ENCODE measurements at places on chromosomes 5 and 9.

DNA sequence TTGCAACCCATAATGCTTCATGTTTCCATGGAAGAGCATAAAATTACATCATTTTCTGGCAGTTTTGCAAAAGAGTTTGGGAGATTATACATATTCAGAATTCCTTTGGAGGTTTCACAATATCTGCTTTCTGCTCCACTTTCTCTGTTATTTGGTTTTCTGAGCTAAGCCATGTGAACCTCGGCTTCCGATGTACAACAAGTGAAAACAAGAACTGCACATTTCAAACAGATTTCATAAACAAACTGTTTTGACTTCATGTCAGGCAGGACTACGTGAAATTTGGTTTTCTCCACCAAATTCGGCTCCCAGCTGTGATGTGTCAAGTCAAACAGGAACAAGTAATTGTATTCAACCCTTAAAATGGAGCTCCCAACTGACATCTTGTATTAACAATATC is 609.8 kb downstream of the IRX1 start:
- DNase-seq = no peak

- DNase-seq = no peak
These were observed 10.3 kb upstream of the DOCK2 start for GRCh38 chr5:169626779-169627178.

DNA sequence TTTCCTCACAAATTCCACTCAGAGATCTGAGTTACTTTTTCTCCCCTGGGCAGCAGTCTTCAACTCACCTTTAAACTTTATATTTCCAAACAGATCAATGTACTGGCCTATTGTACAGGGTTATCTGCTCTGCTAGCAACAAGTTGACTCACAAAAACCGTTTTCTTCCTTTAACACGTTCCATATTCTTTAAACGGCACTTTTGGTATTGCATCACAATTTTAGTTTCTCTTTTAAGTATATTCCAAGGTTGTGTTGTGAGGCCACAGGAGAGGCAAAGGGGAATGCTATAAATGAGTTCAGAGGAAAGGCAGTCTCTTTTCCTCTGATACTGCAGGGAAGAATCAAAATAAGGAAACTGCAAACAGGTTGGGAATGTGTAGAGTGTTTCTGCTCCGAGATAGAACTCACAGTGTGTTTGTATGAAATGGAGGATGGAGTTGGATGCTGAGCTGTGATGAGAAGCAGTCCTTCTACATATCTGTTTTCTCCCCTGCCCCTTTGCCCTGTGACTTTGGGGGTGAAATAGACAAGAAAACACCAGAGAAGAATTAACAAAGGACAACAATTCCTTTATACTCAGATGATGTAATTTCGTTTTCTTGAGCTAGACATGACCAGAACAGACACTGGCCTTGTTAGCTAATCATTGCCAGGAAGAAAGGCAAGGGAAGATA is 9.9 kb upstream of the ALDOB start:
- no peak for DNase-seq

DNA sequence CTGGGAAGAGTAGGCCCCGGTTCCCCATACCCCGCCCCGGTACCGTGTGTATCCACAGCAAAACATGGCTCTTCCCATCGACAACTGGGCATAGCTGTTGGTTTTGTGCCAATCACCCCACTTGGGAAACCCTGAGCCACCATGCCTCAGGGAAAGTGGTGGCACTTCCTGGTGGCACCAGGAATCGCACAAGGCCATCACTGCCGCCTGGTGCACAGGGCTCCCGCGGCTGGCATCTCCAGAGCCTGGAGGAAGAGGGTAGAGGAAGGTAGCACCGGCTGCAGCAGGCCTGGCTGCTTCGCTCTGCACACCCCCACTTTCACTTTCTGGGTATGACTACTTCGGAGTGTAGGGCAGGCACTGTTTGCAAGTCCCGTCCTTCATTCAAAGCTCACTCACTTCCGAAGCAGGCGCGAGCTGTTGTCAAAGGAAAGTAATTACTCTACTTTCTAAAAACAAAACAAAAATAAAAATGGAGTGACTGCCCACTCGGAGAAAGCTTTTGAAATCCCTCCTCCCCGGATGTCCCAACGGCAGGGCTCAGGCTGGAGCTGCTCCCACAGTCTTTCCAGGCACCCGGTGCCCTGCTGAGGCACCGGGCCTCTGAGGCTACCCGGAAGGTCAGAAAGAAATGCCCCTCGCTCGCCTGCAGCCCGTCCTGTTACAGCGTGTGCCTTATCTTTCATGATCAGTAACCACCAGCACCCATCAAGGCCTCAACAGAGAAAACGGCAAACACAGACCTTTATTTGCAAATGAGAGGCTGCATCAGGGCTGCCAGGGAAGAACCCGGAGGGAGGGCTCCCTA is 2.0 kb downstream of the BRD3 start:
- peak; percentile 58 for DNase-seq

- no peak for DNase-seq
These were observed 8.1 kb downstream of the CD180 start for GRCh38 chr5:67188274-67189078.

- no peak for DNase-seq
These were observed 1.5 kb downstream of the NEK6 start for GRCh38 chr9:124259158-124259808.

DNA sequence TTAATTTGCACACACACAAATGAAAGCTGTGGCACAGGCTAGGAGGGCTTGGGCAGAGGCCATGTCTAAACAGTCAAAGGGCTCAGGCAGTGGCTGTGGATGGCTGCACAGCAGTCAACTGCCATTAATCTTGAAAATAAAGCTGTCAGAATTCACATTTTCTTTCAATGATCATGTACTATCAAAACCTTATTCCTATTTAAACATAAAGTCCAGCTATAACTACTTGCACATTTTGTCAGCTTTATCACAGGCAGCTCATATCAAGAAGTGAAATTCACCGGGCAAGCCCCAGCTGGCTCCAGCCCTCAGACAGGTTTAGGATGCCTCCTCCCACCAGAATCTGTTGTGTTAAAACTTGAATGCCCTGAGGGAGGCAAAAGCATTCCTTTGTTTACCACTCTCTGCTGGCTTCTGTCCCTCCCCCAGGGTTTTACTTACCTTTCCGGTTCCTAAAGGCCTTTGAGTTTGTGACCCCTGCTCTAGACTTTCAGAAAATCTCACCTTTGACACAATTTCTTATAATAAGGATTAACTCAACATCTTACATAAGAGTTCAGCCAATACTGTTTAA is 54.9 kb upstream of the GRAMD2B start:
- DNase-seq = no peak

GRCh38 chr9:114250648-114251047 is 72.2 kb upstream of the ORM1 start:
- no peak for DNase-seq

- DNase-seq = no peak
These were observed 397.6 kb downstream of the RASEF start for GRCh38 chr9:82665324-82665723.

DNA sequence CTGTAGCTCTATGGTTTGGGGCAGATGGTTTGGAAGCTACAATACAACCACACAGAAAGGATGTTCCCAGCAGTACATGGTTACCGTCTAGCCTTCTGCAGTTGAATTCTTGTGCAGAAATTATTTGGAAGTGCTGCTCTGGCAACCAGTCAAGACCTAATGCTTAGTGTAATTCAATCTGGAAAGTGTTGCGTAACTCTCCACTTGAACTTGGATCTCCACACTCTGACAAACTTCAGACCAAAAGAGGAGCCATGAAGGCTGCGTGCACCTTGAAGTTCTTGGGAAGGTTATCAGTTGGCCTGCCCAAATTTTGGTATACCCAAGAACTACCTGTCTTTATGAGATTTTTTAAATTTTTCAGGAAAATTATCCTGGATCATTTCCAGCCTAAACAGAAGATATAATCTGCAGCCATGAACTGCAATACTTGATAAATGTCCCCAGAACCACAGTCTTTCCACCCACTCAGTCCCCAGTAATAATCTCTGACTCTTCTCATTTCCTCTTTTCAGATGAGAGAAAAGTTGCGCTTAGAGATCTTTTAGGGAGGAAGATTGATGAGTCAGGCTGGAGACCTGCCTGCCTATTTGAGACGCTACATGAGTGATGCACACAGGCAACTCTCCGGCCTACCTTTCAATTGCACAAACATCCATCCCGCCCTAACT is 159.9 kb downstream of the FANCC start:
- no peak for DNase-seq

DNA sequence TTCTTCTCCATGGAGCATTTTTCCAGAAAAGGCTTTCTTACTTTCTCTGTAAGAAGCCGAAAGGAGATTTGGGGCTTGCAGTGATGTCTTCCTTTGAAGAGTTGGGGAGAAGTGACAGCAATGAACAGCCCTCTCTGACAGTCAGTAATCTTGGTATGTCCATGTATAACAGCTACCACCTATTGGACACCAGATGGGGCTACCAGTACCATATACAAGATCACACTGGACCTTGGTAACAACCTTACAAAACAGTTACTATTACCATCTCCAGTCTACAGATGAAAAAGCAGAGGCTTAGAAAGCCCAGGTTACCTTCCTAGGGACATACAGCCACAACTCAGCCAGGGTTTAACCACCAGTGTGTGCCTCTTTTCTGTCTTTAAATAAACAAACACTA is 272.7 kb upstream of the TRPC7 start:
- no peak for DNase-seq

DNA sequence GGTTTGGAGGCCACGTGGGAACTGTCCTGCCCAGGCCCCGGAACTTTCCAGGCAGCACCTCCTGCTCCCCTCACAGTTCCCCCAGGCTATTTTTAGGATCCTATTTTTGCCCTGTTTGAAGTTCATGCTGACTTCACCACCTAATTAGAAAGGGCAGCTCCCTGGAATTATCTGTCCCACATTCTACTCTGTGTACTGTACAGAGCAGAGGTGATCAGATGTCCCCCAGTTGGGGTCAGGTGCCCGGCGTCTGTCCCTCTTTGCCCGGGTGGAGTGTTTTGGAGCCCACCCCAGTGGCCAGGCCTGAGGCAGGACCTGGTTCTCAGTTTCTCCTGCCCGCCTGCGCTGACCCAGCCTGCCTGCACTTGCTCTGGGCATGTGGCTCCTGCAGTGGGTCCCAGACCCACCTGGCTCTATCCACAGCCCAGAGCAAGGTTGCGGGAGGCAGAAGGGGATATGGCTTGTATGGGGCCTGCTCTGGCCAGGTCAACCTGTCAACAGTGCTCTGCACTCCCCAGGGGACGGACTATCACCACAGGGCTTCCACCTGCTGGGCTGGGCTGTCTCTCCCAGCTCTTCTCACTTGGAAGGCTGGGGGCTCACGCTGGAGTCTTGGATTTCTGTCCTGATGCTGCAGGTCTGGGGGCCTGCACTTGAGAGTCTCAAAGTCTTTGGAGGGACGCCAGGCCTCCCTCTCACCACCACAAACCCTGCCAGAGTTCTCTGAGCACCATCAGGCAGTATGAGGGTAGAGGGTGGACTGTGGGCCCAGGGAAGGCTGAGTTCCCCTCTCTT is 268.3 kb downstream of the GADD45G start:
- no peak for DNase-seq

GRCh38 chr5:150441813-150442698 is 7.5 kb downstream of the RPS14 start:
- no peak for DNase-seq

GRCh38 chr5:122093415-122094180 is 15.5 kb upstream of the LOX start:
- DNase-seq = no peak

GRCh38 chr9:97830884-97831829 is 21.9 kb upstream of the FOXE1 start:
- no peak for DNase-seq

GRCh38 chr5:179121667-179122111 is 61.5 kb downstream of the ZNF354C start:
- DNase-seq = no peak

GRCh38 chr9:22363421-22363887 is 83.2 kb upstream of the DMRTA1 start:
- no peak for DNase-seq

GRCh38 chr9:131999692-132000551 is 79.7 kb downstream of the MED27 start:
- no peak for DNase-seq

DNA sequence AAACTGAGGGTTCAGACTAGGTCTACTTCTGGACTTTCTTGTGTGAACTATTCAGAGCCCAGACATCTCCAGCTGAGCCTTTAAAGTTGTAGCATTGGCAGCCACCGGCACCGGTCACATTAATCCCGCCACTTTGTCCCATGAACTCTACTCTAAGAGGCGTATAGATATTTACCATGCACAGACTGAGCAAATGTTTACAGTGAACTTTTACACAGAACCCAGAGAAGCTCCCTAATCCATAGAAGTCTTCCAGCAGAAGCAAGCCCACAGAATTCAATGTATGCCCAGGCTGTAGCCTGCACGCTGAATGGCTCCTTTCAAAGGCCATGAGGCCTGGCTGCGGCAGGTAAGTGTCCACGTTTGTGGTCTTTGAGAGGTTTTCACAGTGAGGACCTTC is 466.9 kb downstream of the ENC1 start:
- no peak for DNase-seq

DNA sequence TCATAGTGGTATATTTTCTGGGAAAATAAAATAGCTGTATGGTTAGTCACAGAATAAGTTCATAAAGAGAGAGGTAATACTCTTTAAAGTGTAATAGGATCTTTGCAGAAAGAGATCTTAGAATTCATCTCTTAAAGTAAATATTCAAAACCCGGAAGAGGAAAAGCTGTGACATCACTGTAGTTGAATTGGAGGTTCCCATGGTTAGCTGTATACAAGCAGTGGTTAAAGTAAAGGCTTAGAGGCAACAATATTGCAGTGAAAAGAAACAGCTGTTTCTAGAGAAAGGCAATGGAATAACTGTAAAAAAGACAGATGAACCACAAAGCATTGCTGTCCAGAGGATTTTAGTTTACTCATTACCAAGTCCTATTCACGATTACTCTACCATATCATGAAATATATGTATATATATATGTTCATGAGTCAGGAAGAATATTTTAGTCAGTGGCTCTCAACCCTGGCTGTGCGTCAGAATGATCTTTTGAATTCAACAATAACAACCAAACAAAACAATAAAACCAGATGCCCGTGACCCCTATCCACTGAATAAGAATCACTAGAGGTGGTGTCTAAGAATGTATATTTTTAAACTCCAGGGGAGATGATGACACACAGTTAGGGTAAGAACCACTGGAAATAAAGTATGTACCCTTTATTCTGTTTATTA is 4.7 kb downstream of the ERCC6L2 start:
- DNase-seq = no peak

DNA sequence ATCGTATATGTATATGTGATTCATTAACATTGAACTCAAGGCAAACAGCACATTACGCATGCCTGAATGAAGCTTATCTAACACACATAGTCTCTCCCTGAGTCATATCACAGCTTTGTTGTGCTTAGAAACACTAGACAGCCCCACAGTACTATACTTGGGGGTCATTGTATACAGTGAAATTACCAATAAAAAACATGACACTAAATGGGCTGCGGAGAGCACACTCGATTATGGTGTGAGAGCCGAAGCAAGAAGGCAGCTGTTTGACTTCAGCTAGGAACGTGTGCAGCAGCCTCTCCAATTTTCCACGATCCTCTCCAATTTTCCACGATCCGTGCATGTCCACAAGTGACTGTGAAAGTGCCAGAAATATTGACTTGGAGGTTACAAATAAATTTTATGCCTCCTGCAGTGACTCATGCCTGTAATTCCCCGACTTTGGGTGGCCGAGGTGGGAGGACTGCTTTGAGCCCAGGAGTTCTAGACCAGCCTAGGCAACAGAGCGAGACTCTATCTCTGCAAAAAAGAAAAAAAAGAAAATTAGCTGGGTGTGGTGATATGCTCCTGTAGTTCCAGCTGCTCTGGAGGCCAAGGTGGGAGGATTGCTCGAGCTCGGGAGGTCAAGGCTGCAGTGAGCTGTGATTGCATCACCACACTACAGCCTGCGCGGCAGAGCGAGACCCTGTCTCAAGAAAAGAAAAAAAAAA is 102.4 kb downstream of the DAPK1 start:
- no peak for DNase-seq
